Spinal cord (tissue), 10 donors: ENCODE measurements at places on chromosomes 6 and 20. TPM values are rescaled to one million over a fixed set of nuclear protein-coding genes. Genes with fewer than 3 reads are reported as not detected.

The NEDD9 gene
- 25.4 TPM for total RNA-seq

The LAMA5 gene
- total RNA-seq, result 51.1 TPM

The DDRGK1 gene
- total RNA-seq, result 64.9 TPM

The RAET1E gene
- total RNA-seq, result 1.0 TPM

The TPX2 gene
- total RNA-seq, result 29.5 TPM

The DIDO1 gene
- 35.4 TPM for total RNA-seq

The SPATS1 gene
- 0.30 TPM for total RNA-seq

The ZNF831 gene
- total RNA-seq, result 0.10 TPM

The GATA5 gene
- not detected for total RNA-seq

The CALHM4 gene
- 0.30 TPM for total RNA-seq

The PHF20 gene
- total RNA-seq, result 31.0 TPM

The CLPSL2 gene
- total RNA-seq, result not detected

The RBM24 gene
- 2.9 TPM for total RNA-seq

The CCN2 gene
- 86.8 TPM for total RNA-seq

The BRD2 gene
- 68.9 TPM for total RNA-seq

The PDE7B gene
- total RNA-seq, result 16.3 TPM

The LPA gene
- 1.2 TPM for total RNA-seq

The SMAP1 gene
- total RNA-seq, result 32.5 TPM

The FBXO5 gene
- 13.8 TPM for total RNA-seq
